ENCODE measurements at places on chromosomes 6 and 20. TPM values are rescaled to one million over a fixed set of nuclear protein-coding genes. Genes with fewer than 3 reads are reported as not detected.

- DNase-seq, result no peak
Measured at GRCh38 chr20:22836877-22837276, 198.2 kb upstream of the SSTR4 start.

GRCh38 chr6:167684276-167685104 lies 142.2 kb upstream of the AFDN start:
- no peak for DNase-seq

DNA sequence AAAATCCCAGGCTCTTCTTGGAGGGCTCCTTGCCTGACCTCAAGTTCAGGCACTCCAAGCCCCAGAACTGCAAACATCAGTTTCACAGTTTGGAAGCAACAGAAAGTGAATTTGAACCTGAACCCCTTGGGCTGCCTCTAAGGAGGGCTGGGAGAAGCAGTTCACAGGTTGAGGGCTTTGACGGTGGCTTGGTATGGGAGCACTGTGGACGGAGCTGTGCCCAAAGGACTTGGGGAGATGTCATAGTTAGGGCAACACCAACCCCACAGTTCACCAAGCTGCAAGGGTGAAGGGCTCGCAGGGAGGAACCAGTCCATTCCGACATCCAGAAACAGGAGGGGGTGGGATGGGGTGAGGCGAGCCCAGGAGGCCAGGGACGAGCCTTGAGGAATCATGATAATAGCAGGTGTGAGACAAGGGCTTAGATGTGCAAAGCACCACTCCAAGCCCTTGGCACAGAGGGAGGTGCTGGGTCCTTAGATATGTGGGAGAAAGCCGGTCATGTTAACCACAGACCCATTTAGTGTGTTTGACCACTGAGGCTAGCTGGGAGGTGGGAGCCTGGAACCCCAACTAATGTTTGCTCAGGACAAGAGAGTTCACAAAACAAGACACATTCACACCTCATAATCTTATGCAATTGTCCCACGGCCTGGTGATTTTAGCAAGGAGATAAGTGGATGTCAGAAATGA lies 4.3 kb downstream of the CEBPB start:
- no peak for DNase-seq

GRCh38 chr6:41477572-41477971 lies 68.6 kb upstream of the FOXP4 start:
- DNase-seq, result no peak

GRCh38 chr20:24746351-24746685 lies 202.8 kb upstream of the CST7 start:
- DNase-seq, result no peak

- no peak for DNase-seq
Measured at GRCh38 chr20:8557711-8558110, 425.6 kb downstream of the PLCB1 start.

DNA sequence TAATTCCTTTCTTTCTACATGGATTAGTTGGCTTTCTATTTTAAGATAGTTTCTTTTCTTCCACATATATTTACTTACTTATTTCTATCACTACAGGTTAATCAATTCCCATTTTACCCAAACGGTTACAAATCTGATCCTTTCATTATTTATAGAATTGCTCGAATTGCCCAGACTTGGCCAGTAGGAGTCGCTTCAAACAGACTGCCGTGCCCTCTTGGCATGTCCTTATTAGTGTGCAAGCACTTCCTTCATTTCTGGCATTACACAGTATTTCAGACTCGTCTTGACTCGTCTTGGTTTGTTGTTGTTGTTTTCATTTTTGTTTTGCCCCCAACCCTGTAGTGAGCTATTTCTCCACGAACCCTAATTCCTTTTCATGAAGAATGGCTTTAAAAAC lies 74.6 kb downstream of the SAMD3 start:
- DNase-seq, result no peak

GRCh38 chr20:5312518-5312917 lies 4.2 kb downstream of the PROKR2 start:
- DNase-seq, result no peak

DNA sequence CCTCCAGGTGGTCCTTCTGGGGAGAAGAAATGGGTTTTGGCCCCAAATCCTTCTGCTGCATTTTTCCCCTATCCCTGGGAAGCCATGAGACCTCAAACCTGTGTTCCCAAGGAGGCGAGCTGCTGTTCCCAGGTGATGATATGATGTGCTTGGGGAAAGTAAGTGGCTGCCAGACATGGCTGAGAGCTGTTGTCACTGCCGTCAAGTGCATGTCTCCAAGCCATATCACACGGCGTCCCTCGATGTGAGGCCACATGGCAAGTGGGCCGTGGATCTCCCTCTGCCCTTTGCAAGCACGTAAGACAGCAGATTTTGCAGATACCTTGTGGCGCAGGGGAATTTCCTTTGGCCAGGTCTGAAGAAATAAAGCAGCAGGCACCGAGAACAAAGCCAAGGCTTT lies 103.7 kb upstream of the CD93 start:
- no peak for DNase-seq

DNA sequence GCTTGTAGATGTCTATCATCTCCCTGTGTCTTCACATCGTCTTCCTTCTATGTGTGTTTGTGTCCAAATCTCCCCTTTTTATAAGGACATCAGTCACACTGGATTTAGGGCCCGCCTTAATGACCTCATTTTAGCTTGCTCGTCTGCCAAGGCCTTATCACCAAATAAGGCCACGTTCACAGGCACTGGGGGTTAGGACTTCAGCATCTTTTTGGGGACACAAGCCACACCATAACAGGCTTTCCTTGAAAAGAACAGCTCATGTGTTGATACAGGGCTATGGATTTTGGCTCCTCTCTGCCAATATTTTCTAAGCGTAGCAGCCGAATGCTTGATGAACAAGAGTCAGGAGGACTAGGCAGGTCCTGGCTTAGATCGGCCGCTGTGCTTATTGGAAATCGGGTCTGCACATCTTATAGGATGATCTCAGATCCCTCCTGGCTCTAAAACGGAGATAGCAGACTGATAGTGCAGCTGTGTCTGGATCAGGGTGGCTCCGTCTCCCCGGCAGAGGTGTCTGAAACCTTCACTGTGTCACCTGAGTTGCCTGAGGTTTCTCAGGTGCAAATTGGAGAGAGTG lies 16.2 kb upstream of the TMEM181 start:
- DNase-seq, result no peak

Gene KCNK16
- not detected for total RNA-seq

- DNase-seq, result no peak
Measured at GRCh38 chr6:126302191-126302590, 37.7 kb upstream of the CENPW start.

GRCh38 chr6:24858177-24858653 lies 59.5 kb upstream of the ARMH2 start:
- DNase-seq, result no peak

Gene SOBP
- total RNA-seq, result 1.5 TPM

- DNase-seq, result no peak
Measured at GRCh38 chr6:15763837-15764236, 101.0 kb upstream of the DTNBP1 start.

Gene OOEP
- not detected for total RNA-seq

GRCh38 chr6:154580397-154581135 lies 70.1 kb upstream of the CNKSR3 start:
- no peak for DNase-seq

GRCh38 chr6:3135668-3136291 lies 17.3 kb downstream of the BPHL start:
- DNase-seq, result no peak
